ENCODE measurements at places on chromosomes 7 and 10.

DNA sequence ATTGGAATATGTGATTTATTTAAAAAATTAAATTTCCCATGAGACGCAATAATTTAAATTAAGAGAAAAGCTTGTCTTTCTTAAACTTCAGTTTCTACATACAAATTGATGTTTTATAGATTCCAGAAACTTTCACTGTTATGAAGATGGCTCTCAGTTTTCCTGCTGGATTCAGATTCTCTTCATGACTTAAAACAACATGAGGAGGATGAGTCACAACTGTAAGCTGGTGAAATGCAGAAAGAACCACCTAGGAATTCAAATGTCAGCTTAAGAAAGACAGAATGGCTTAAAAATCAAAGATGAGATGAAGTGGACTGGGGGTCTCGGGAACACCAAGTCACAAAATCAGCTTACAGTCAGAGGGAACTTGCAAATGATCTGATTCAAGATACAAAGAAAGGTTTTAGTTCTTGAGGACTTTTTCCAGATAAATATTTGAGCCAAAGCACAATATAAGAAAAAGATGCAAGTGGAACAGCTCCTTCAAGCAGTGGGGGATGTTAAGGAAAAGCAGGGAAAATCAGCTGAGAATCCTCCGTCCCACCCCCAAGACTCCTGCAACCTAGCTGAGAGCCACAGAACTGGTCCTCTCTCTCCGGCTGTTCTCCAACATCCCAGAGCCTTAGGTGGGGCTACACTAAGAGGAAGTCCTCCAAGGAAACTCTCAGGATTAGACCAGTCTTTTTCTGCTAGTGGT is 279.8 kb downstream of the KCNMA1 start:
- DNase-seq, result no peak

- no peak for DNase-seq
Observed at GRCh38 chr10:33271969-33272583, 62.4 kb downstream of the NRP1 start.

DNA sequence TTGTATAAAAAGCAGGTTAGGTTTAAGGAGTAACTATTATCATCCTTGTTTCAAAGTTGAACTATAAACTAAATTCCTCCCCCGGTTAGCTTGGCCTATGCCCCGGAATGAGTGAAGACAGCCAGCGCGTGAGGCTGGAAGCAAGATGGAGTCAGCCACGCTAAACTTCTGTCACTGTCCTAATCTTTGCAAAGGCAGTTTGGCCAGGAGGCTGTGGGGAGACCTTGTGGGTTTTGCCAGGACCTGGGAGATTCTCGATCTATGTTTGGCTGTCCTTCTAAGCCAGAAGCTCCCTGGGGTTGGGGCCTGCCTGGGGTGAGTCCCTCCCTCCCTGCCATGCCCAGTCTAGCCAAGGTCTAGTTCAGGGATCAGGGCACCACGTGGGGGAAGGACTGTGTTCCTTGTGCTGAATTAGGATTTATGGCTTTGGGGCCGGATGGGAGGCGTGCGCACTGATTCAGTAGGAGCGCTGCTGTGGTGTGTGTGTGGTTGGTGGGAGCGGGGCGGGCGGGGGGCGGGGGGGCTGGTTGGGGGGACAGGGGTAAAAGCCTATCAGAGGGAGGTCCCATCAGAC is 871 bp upstream of the GTF2IRD1 start:
- no peak for DNase-seq

DNA sequence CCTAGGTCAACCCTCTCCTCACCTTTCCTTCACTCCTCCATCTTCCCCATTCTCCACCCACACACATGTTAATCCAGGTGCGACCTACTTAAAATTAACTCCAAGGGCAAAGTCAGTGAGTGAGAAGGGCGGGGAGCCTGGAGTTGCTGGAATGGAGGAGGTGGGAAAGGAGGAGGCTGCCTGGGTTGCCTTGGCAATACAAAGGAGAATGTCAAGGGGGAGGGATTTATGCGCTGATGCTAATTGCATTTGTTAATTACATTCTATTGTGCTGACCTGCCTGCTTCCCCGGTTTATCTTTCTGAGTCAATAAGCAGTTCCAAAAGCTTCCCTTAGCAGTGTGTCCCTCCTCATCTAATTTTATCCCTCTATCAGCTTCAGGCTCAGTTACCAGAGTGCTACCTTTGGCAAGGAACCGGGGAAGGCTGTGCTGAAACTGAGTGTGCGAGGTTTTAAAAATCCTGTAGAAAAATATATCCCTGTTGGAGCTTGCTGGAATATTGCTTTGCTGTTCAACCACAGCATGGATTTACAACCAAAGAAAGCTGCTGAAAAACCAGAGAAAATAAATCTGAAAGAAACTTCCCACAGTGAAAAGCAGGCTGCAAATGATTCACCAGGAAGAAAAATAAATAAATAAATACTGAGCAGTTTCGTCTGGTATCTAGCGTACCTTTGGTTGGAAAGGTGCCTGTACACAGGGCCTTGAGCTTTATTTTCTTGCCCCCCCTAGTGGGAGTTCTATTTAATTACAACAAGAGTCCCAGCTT is 113.2 kb upstream of the DGKB start:
- DNase-seq, result no peak

- no peak for DNase-seq
Observed at GRCh38 chr10:12949248-12949647, 52.3 kb downstream of the CCDC3 start.

- no peak for DNase-seq
Observed at GRCh38 chr7:155154586-155154985, 84.5 kb downstream of the HTR5A start.

DNA sequence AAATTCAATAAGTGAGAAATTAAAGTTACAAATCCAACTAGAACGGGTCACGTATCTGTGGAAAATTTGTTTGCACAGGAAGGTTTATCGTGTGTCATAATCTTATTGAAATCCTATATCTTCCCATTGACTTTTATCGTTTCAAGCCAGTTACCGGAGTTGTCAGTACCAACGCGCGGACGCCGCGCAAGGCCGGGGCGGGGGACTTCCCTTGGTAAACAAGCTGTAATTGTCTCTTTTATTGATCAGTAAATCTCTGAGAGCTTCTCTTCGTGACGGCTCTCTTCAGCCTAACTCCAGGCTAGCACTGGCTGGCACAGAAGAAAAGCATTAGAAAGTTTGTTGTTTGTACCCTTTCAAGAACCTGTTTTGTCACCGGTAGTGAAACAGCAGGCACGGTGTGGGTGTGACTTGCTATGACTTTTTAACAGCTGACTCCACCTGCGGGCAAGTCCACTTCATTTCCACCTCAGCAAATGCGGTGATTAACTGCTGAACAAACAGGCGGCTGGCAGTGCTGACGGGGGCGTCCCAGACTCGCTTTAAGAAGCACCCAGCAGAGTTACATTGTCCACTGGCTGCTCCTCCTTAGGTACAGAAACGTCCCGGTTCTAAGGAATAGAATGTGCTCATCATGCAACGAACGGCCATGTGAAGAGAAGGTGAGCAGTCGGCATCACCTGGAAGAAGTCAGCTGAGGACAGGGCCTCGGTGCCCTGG is 215.8 kb downstream of the MAD1L1 start:
- DNase-seq, result no peak

DNA sequence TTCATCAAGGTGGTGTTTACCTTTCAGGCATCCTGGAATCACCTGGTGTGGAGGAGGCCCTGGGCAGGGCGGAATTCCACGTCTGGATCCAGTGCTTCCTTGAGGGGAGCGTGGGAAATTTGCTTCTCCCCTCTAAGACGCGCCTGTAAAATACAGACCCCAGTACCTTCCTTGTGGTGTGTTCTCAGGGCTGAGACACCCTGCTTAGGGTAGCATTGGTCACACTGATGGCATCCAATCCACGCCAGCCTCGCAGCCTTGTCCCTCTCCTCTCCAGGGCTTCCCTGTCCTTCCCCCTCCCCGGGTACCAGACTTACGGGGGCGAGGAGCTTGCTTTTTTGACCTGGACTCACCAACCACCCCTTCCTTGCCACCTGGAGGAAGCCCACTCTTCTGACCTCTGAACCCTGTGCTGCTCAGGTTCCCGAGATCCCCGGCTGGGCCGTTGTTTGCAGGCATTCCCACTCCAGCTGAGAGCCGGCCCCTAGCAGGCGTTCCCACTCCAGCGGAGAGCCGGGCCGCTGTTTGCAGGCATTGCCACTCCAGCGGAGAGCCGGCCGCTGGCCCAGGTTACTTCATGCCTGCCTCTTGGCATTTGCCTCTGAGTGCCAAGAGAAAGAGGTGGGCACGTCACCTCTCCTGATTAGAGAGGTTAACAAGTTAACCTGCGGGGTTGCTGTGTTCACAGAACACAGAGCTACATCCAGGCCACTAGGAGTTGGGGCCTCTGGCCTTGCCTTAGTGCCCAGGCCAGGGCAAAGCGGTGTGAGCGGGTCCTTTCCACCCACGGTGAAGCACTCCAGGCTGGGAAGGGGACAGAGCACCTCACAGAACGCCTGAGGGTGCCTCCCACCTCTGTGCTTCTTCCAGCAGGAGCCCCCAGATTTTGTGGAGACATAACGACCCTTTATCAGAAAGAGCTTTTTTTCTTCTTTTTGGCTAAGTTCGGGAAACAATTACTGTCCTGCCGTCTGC is 254.0 kb upstream of the PPP2R2D start:
- no peak for DNase-seq

GRCh38 chr10:122498521-122498920 is 37.2 kb downstream of the HTRA1 start:
- DNase-seq, result no peak

- no peak for DNase-seq
Observed at GRCh38 chr10:86327954-86328725, 38.5 kb downstream of the GRID1 start.

GRCh38 chr10:130430852-130431704 is 294.9 kb downstream of the GLRX3 start:
- no peak for DNase-seq

DNA sequence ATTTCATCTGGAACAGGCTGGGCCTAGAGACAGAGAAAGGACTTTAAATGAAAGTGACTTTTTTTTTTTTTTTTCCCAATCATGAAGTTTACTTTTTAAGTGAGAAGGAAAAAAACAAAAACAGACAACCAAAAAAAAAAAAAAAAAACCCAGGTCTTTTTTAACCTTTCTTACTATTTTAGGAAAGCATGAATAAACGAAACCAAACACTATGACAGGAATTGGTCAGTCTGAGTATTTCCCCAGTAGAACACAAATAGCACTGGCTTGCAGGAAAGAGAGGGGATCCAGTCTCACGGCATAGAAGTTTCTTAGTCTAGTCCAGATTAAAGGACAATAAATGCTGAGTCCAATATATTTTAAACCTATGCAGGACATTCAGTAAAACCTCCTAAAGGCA is 180.5 kb upstream of the CCDC6 start:
- DNase-seq, result no peak

DNA sequence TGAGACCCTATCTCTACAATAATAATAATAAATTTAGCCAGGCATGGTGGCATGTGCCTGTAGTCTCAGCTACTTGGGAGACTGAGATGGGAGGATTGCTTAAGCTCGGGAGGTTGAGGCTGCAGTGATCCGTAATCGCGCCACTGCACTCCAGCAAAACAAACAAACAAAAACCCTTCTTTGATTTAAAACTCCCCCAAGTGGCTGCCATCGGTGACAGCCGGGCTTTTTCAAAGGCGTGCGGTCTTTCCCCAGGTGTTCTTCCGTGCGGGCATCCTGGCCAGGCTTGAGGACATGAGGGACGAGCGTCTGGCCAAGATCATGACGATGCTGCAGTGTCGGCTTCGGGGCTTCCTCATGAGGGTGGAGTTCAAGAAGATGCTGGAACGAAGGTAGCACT is 1.9 kb upstream of the MYH16 start:
- DNase-seq, result no peak

DNA sequence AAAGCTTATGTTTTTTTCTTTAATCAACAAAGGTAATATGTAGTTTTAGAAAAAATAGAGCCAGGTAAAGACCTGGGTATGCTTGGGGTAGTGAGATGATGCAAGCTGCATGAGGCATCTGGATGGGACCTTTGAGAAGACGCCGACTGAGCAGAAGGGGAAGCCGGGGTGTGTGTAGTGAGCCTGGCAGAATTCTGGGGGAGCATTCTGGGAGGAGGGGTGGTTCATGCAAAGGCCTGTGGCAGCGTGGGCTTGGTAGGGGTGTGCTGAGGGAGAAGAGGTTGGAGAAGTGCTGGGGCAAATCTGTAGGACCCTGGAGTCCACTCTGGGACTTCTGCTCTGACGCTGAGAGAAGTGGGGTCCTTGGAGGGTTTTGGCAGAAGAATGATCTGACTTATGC is 33.9 kb upstream of the SHH start:
- DNase-seq, result no peak

DNA sequence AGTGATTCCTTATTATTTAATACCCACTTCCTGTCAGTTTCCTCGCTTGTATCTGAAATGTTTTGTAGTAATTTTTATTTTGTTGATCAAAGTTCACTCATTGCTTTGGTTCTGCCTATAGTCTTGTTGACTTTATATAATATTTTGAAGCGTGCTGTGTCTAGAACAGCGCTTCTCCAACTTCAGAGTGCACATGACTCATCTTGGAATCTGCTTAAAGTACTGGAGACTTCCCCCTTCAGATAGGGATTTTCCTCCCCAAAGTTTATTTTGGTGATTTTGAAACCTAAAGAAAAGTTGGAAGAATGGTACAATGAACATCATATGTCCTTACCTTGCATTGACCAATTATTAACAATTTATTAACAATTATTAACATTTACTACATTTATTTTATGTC is 5.8 kb downstream of the COMTD1 start:
- no peak for DNase-seq

GRCh38 chr7:38518541-38518940 is 112.6 kb downstream of the AMPH start:
- no peak for DNase-seq

DNA sequence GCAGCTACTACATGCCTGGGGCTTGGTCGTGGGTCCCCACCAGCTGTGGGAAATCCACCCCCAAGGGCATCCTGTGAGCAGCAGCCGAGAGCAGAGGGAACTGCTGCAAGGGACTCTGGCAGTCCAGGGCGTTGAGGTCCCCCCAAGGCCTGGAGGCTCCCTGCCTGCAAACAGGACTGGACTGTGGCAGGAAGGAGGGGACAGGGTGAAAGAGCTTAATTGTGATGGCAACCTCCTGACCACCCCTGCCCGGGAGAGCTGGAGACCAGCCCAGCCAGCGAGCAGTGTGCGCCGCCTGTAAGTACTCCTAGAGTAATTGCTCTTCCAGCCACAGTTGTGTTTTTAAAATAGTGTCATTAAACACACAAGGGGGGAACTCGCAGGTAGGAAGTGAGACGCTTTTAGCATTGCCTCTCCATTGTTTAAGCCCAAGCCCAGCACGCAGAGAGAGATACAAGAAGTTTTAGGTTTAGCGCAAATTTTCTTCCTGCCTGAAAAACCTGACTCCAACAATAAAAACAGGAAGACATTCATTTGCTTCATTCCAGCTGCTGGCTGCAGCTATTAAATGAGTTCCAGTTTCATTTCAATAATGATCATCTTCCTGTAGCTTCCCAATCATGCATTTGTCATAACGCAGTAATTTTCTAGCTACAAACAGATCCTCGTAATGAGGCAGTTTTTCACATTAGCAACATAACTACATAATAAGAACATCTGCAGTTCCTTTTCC is 111.1 kb downstream of the EBF3 start:
- DNase-seq, result no peak

- DNase-seq, result no peak
Observed at GRCh38 chr7:13827716-13828115, 161.8 kb downstream of the ETV1 start.
